Right renal cortex interstitium (tissue), 3 donors: ENCODE measurements at places on chromosomes 7 and 10. TPM values are rescaled to one million over a fixed set of nuclear protein-coding genes. Genes with fewer than 3 reads are reported as not detected.

The FRAT2 gene
- polyA plus RNA-seq, result 12.8 TPM

The TMEM139 gene
- 70.4 TPM for polyA plus RNA-seq

The EDRF1 gene
- 33.4 TPM for polyA plus RNA-seq

The NPSR1 gene
- not detected for polyA plus RNA-seq

The NKX1-2 gene
- not detected for polyA plus RNA-seq

- no peak for DNase-seq
Measured at GRCh38 chr10:61842755-61843497, 58.6 kb upstream of the ARID5B start.

DNA sequence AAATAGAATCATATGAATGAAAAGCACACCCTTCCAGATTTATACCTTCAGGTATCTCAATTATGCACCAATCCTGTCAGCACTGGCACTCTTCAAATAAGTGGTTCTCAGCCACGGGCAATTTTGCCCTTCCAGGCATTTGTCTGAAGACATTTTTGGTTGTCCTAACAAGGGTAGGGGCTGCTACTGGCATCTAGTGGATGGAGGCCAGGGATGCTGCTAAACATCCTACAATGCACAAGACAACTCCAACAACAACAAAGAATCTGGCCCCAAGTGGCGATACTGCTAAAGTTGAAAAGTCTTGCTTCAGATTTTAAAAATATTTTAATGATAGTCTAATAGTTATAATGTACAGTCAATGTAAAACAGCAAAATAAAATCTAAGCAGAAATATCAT, 16.1 kb downstream of the CCDC186 start:
- DNase-seq, result no peak

DNA sequence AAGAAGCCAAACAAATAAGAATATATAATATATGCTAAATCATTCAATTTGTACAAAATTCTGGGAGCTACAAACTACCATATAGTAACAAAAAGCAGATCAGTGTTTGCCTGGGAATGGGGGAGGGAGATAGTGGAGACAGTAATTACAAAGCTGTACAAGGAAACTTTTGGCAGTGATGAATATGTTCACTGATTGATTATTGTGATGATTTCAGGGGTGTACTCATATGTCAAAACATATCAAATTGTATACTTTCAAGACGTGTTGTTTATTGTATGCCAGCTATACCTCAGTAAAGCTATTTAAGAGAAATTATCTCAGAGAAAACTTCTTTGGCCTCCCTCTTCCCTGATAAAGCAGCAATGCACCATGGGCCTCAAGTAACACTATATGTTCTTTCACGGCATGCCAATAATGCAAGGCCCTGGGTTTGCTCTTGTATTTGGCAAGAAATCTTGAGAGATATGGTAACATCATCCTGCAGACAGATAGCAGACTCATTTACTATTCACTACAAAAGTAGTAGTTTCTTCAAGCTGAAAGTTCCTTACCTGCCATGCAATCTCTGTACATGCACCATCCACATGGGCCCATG, 133.5 kb downstream of the HBP1 start:
- no peak for DNase-seq

DNA sequence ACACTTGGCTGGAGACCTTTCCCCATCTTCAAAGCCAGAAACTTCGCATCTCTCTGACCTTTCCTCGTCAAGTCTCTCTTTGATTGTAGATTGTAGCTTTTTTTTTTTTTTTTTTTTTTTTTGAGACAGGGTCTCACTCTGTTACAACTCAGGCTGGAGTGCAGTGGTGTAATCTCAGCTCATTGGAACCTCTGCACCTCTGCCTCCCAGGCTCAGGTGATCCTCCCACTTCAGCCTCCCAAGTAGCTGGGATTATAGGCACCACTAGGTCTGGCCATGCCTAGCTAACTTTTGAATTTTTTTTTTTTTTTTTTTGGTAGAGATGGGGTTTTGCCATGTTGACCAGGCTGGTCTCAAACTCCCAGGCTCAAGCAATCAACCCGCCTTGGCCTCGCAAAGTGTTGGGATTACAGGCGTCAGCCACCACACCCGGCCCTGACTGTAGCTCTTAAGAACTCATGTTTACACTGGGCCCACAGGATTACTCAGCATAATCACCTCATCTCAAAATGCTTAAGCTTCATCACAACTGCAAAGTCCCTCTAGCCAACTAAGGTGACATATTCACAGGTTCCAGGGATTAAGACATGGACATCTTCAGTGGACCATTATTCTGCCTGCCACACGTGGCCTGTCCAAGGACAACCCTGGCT, 11.7 kb downstream of the POLL start:
- no peak for DNase-seq

GRCh38 chr7:95144256-95144655, 180.1 kb downstream of the PON1 start:
- no peak for DNase-seq

DNA sequence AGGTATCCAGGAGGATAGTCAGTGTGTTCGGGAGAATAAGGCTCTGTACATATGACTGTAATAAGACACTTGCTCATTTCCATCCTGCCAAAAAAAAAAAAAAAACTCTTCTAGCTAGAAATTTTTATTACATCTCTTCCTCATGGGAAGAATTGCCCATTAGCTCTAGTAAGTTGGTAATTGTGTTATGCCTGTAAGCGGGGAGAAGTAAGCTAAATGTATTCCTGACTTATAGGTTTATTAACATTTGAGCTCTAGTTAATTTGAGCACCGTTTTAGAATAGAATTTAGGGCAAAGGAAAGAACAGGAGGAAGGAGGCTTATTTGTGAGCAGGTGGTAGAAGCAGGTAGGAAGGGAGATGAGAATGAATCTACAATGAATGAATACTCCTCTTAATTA, 1210.6 kb downstream of the SORCS1 start:
- DNase-seq, result no peak

DNA sequence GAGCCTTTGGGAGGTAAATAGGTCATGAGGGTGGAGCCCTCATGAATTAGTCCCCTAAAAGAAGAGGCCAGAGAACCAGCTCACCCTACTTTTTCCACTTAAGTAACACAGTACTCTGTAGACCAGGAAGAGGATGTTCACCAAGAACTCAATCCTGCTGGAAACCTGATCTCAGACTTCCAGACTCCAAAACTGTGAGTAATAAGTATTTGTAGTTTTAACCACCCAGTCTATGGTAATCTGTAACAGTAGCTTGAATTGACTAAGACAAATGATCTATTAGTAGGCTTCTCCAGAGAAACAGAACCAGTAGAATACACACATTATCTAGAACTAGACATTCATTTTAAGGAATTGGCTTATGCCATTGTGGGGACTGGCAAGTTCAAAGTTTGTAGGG, 51.5 kb downstream of the ANKMY2 start:
- DNase-seq, result no peak

DNA sequence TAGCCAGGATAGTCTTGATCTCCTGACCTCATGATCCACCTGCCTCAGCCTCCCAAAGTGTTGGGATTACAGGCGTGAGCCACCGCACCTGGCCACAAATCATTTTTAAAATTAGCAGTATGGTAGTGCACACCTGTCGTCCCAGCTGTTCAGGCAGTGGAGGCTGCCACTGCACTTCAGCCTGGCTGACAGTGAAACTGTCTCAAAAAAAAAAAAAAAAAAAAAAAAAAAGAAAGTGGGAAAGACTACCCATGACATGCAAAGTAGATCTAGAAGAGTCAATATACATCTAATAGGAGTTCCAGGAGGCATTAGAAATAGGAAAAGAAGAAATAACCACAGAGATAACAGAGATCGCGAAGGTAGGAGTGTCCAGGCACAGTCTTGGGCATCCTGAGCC, 3.2 kb downstream of the CSGALNACT2 start:
- no peak for DNase-seq

GRCh38 chr10:72083790-72084459, 4.4 kb downstream of the SPOCK2 start:
- no peak for DNase-seq

- DNase-seq, result no peak
Measured at GRCh38 chr7:136399385-136399784, 422.2 kb upstream of the MTPN start.

GRCh38 chr7:117731455-117731854, 141.8 kb downstream of the CTTNBP2 start:
- DNase-seq, result no peak

GRCh38 chr10:77776487-77776886, 138.9 kb upstream of the KCNMA1 start:
- no peak for DNase-seq
